ENCODE measurements at places on chromosomes 13 and 19. TPM values are rescaled to one million over a fixed set of nuclear protein-coding genes. Genes with fewer than 3 reads are reported as not detected.

IL11 gene
- total RNA-seq = 0.42 TPM

ZNF865 gene
- total RNA-seq = 16.1 TPM

ANKLE1 gene
- 17.5 TPM for total RNA-seq

THSD1 gene
- total RNA-seq = 0.39 TPM

ERICH6B gene
- not detected for total RNA-seq

F10 gene
- not detected for total RNA-seq

KLK2 gene
- total RNA-seq = not detected

CSNK1G2 gene
- 108 TPM for total RNA-seq

PRR22 gene
- total RNA-seq = 6.5 TPM

GRCh38 chr19:38838208-38838985, 6.8 kb upstream of the ECH1 start:
- no peak for DNase-seq

DNA sequence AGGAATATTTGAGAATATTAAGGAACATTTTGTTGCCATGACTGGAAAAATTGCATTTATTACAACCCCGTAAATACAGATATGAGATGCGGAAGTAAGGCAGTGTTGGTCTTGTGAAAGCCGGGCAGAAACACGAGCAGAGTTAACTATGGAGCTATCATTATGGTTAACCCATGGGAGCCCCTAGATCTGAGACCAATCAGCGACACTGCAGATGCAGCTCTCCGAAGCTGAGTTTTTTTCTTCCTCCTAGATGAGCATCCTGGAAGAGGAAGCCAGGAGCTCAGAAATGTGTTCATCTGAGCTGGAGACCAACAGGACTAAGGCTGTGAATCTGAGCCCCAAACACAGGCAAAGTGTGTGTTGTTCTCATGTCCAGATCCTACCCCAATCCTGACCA, 123.0 kb upstream of the KL start:
- no peak for DNase-seq

GRCh38 chr13:79663435-79663834, 182.5 kb downstream of the NDFIP2 start:
- DNase-seq = no peak

DNA sequence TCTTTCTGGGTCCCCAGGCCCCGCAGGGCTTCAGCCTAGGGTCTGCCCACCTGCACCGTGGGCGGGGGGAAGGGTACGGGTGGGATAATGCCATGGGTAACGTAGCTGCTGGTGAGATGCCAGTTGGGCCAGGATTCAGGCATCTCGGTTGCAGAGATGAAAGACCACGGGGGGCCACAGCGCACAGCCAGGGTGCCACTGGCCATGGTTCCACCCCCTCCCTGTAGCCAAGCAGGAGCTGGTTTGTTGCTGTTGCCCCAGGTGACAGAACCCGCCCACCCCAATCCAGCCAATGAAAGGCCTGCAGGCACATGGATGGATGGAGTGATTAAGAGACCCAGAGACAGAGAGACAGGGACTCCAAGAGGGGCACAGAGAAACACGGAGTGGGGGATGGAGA, 1.0 kb upstream of the CGB7 start:
- peak; percentile 54 for DNase-seq

GRCh38 chr13:72643311-72643989, 84.0 kb downstream of the MZT1 start:
- peak; percentile 54 for DNase-seq

DNA sequence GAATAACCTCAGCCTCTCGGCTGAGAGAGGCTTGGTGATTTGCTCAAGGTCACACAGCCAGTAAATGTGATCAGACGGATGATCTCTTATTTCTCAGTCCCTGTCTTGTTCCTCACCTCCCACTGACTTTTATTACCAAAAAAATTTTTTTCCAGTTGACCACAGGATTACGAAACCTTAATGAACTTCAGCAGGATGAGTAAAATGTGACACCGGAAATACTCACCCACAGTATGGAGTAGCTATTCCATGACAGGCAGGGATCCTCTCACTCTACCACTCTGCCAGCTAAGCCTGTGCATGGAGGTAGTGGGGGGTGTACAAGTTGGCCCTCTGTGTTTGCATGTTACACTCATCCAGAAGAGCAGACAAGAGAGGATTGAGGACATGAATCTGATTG, 916.4 kb downstream of the UQCRFS1 start:
- DNase-seq = peak; percentile 64

DNA sequence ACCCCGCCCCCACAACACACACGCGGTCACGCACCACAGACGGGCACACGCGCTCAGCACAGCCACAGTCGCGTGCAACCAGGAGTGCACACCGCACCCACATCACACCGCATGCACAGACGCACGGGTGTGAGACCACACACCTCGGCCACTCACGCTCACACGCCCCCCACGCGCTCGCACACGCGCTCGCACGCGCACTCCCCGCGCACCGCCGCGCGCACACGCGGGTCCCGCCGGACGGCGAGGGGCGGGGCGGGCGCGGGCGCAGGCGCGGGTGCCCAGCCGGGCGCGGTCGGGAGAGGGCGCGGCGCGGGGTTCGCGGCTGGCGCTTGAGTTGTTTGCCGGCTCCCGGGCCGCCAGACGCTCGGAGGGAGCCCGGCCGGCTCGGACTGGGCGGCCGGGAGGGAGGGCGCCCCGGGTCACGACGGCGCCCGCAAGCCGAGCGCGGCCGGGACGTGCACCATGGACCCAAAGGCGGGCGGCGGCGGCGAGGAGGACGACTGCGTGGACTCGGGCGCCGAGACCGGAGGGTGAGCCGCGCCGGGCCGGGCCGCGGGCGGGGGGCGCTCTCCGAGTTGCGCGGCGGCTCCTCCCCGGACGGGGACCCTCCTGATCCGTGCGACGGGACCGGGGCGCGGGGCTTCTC, at the start of gene FAM124A:
TSS of gene FAM124A (plus strand) at position 362 of the 649 bp plus-strand sequence. CDS start at position 466, 104 bp downstream.
- DNase-seq = peak; percentile 71

DNA sequence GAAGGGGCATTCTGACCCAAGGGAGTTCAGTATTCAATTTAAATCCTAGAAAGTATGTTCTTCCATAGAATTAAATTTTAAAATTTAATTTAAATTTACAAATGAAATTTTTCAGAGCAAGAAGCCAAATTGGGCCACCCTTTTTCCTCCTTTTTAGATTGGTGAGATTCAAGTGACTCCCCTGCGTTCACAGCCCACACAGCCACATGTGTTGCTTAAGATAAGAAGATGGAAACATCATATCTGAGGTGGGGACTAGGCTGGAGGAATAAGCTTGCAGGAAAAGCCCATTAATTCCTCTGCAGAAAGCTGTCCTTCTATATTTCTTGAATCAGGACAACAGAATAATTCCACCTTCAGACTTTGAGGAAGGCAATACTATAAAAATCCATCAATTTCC, 392.7 kb upstream of the ZNF507 start:
- no peak for DNase-seq

DNA sequence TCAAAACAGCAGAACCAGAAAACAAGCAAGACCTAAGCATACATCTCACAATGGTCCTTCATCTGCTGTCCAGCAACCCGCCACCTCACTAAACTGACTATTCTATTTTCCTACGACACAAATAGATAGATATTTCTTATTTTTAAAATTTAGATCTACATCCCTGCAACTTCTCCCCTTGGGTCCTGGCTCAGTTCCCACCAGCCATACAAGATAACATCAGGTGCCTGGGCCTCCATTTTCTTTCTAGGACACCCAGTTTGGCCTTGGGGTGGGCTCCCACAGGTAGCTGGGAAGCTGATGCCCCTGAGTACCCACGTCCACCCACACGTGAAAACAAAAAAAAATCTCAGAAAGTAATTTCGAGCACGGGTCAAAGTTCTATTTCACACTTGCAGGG, 47.6 kb downstream of the TGDS start:
- peak; percentile 5 for DNase-seq

GRCh38 chr19:47507924-47508553, 6.8 kb downstream of the NAPA start:
- DNase-seq = no peak

DNA sequence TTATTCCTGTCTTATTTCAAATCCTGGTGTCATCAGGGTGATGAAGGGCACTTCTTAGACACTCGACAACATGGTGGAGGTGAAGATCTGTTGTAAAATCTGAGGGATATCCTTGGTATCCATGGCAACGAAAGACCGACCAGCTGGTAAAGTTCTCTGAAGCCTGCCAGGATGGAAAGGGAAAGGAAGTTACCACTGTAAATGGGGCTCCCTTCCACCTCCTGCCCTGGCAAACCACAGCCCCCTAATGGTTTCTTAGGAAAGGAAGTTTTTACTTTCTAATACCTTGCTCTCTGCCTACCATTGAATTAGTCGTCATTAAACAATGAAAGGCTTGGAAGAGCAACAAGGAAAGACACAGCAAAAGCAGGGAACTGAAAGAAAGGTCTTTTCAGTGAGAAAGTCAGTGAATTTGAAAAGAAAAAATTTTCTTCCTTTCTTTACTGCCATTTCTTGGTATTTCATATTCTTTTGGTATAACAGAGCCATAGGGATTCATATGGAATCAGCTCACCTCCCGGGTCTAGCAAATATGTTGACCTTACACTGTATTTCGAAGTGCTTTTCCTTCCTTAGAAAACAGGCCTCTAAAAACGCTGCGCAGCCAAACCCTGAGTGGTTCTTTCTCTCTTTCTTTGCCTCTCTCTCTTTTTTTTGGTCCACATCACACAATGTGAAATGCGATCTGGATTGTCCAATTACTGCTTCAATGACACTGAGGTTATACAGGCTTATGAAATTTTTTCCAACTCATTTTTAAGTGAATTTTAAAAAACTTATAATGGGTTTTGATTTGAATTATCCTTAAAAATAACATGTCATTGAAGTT, 111.0 kb downstream of the RGCC start:
- DNase-seq = no peak

- DNase-seq = no peak
Observed at GRCh38 chr13:99281811-99282263, 23.7 kb upstream of the GPR18 start.

DNA sequence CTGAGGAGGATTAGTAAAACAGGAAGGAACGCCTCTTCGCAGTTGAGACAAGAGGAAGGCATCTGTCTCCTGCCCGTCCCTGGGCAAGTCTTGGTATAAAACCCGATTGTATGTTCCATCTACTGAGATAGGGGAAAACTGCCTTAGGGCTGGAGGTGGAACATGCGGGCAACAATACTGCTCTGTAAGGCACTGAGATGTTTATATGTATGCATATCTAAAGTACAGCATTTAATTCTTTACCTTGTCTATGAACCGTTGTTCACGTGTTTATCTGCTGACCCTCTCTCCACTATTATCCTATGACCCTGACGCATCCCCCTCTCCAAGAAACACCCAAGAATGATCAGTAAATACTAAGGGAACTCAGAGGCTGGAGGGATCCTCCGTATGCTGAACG, 722 bp upstream of the TIMM50 start:
- no peak for DNase-seq

DNA sequence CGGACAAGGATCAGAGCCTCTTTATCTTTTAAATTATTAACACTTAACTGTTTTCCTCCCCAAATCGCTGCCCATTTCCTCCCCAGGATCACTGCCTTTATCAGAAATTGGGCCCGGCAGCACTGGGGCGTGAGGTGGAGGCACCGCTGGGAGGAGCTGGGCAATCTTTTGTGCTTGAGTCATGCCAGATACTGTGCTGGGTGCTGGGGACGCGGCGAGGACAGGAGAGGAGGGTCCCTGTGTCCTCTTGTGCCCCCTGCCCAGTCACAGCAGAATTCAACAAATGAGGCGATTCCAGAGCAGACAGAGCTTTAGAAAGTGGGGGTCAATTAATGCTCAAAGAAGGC, 347.8 kb downstream of the ZNF536 start:
- peak; percentile 40 for DNase-seq

GRCh38 chr19:23415561-23416191, 20.4 kb upstream of the ZNF91 start:
- DNase-seq = no peak

DNA sequence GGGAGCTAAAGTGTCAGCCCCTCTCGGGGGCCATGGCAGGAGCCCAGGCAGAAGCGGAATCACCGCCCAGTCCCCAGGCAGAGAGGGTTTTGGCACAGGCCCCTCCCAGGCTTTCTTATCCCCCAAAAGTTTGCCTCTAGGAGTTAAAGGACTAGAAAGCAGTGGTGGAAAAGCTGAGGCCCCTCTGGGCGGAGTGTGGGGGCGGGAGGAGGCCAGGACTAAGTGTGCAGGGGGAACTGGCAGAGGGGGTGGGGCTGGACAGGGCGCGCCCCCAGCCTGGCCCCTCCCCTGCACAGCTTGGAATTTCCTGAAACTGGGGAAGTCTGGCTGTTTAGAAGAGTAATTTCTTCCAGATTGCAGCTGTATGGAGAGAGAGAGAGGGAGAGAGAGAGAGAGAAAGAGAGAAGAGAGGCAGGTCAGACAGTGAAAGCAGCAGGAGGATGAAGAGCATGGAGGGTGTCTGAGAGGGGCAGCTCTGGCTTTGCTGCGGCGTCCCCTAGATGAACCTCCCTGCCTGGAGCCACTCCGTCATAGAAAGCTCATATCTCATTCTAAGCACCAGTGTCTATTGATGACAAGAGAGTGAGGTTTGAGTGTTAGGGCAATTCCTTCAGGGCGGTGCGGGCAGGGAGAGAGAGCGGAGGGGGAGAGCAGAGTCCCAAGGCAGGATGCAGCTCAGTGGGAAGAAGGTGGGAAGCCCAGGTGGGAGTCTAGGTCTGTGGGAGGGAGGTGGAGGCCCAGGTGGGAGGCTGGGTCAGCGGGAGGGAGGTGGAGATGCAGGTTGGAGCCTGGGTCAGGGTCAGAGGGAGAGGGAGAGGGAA, at the start of gene CDC42EP5:
TSS of gene CDC42EP5 (minus strand) at position 226 of the 821 bp plus-strand sequence. CDS start 7,749 bp downstream, outside the sequence.
- peak; percentile 97 for DNase-seq

DNA sequence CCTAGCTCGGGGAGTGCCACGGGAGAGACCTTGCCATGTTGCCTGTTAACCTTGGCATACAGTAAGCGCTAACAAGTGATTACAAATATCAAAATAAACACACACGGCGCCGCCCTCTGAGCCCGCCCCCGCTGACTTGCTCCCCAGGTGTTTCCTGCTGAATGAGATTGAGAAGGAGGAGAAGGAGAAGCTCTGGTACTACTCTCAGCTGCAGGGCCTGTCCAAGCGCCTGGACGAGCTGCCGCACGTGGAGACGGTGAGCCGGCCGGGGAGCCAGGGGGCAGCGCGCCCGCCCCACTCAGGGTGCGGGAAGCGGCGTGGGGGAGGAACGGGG, 5.0 kb downstream of the APC2 start:
- DNase-seq = peak; percentile 57

DNA sequence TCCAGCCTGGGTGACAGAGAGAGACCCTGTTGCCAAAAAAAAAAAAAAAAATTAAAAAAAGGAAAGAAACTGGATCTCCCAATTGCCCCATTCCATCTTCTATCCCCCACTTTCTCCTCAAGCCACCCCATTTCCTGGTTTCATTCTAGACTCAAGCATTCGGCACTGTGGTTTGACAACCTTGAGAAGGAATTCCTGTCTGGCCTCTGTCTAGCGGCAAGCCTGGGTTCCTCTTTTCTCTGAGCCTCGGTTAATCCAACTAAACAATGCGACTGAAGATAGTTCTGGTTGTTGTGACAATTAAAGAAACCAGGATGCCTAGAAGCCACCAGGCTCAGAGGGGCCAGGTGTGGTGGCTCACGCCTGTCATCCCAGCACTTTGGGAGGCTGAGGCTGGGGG, 3.3 kb upstream of the C3 start:
- no peak for DNase-seq

GRCh38 chr13:64256751-64257150, 2841.1 kb upstream of the PCDH20 start:
- DNase-seq = no peak

- DNase-seq = no peak
Observed at GRCh38 chr13:111936267-111936925, 130.6 kb upstream of the SOX1 start.

- no peak for DNase-seq
Observed at GRCh38 chr13:110270507-110270906, 36.5 kb downstream of the COL4A1 start.

Data from A673 (cell line).